Stimulated activated effector memory CD8-positive, alpha-beta T cell treated with anti-CD3 and anti-CD28 coated beads, Interleukin-12 subunit alpha, Interleukin-12 subunit beta, amount 100 ng/mL, for 72 hours (primary cell): ENCODE measurements at places on chromosomes 6 and 20.

DNA sequence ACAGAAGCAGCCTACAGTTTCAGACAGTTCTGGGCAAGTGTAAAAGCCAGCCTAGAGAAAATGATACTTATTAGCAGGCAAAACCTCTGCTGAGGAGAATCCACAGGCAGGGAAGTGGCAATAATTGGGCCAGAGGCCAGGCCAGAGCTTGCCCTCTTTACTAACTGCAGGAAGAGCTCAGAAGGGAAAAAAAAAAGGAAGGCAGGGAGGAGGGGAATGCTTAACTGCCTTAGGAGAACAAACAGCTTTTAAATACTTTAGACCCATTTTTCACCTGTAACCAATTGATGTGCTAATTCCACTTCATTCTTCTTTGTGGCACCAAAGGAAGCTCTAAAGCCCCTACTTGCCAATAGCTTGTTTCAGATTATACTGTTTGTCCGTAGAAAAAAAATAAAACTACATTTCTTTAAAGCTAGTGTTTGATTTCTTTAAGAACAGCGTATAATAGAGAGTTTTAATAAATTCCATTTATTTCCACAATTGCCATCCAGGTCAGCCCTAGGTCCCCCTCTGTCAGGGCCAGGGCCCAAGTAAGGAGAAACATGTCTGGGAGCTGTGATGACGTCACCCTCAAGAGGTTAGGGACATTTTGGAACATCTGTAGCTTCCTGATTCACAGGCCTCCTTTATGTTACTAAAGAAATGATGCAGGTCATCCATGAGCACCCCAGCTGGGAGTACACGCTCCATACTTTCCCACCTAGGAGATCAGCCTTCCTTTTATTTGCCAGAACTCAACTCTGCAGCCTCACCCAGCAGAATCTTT, 384.3 kb downstream of the CDC5L start:
- no peak for DNase-seq

- DNase-seq: no peak
Observed at GRCh38 chr6:160279850-160280249, 21.2 kb upstream of the SLC22A2 start.

DNA sequence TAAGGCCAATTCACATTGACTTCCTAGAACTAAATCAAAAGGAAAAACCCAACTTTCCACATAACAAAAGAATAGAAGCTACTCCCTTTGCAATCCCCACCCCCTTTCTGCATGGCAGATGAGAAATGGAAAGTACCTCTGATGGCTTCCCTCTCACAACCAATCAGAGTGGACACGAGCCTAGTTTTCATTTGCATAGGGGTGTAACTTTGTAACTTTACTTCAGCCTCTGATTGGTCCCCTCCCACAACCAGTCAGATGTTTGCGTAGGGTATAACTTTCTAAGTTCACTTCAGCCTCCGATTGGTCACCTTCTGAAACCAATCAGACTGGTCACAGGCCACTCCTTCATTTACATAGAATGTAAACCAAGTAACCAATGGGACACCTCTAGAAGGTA, 328.5 kb downstream of the CDH26 start:
- no peak for DNase-seq

DNA sequence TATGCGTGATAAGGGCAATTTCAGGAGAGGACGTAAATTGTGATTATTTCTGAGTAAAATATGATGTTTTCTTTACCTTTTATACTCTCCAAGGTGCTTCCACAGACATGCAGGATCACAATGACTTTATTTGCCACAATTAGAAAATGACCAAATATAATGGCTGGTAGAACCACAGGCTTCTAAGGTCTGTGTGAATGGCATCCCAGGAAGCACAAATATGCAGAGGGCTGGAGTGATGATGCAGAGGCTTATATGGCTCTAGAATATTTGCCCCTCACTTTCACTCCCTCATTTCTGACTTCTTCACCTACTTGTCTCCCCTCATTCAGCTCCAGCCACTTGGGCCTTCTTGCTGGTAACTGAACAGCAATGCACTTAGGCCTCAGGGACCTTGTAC, 502.1 kb upstream of the MAP3K7 start:
- no peak for DNase-seq

GRCh38 chr6:37630281-37630799, 67.3 kb downstream of the MDGA1 start:
- no peak for DNase-seq

- no peak for DNase-seq
Observed at GRCh38 chr6:76682842-76683241, 610.4 kb upstream of the IMPG1 start.

- no peak for DNase-seq
Observed at GRCh38 chr6:15285682-15286294, 39.9 kb downstream of the JARID2 start.

DNA sequence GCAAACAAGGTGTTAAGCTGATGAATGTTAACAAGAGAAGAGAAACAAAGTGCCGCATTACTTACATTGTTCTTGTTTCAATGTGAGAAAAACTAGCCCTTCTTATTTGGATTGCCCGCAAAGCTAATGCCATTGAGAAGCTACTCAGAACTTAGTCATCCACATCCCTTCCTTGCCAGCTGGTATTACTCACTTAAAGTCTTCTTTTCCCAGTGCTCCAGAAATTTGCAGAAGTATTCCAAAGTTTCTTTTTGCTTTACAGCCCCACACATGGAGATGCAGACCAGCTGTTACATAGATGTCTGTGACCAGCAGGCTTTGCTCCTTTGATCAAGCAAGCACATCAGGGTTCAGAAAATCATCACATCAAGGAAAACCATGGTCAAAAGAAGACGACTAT, 529.0 kb downstream of the TBC1D32 start:
- DNase-seq: no peak

GRCh38 chr6:68639826-68640490, 4.9 kb downstream of the ADGRB3 start:
- no peak for DNase-seq

DNA sequence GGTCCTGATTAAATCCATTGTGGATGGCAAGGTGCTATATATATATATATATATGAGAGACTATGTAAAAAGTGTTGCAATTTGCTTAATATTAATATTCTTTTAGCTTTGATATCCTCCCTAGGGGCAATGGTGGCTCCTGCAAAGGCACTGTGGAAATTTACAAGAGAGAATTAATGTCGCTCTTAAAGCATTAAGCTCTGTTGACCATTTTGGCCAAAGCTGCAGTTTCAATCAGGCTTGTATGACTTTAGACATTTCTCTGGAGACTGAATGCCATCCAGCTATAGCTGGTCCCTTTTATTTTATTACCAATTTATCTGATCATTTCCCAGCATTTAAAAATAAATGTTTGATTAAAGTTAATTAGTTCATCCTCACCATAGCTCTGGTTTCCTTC, 155.3 kb downstream of the JARID2 start:
- no peak for DNase-seq

GRCh38 chr20:24366336-24367004, 103.0 kb upstream of the SYNDIG1 start:
- no peak for DNase-seq

DNA sequence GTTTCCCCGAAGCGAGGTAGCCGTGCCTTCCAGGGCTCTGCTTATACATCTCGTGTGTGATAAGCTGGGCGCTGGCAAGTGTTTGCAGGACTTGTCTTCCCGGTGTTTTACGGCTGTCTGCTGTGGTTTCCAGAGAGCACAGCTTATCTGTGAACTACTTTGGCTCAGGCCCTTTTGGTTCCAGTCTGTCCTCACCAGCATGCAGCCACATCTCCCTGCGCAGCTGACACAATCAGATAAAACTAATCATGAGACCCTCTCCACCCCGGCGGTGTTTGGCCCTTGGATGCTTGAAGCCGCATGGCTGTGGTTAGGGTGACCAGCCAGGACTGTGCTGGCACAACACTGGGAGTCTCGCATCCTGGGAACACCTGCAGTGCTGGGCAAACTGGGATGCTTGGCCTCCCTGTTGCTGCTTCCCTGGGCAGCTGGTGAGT, 241.8 kb upstream of the FOXQ1 start:
- no peak for DNase-seq

DNA sequence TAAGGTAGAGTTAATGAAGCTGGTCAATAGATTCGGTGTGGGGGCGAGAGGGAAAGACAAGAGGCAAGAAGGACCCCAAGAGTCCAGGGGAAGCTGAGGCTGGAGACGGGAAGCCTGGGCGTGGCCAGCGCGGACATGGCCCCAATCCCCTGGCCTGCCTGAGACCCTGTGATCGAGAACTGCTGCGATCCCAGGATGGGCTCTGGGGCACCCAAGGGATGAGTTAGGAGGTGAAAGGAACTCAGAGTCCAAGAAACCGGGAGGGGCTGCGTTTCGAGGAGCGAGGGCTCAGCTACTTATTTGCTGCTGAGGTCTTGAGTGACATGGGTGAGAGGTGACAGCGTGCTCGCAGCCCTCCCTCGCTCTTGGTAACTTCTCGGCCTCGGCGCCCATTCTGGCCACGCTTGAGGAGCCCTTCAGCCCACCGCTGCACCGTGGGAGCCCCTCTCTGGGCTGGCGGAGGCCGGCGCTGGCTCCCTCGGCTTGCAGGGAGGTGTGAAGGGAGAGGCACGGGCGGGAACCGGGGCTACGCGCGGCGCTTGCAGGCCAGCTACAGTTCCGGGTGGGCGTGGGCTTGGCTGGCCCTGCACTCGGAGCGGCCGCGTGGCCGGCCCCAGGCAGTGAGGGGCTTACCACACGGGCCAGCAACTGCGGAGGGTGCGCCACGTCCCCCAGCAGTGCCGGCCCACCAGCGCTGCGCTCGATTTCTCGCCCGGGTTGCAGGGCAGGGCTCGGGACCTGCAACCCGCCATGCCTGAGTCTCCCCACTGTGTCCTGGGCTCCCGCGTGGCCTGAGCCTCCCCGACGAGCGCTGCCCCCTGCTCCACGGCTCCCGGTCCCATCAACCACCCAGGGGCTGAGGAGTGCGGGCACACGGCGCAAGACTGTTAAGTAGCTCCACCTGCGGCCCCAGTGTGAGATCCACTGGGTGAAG, 58.2 kb downstream of the IRF4 start:
- DNase-seq: no peak

- DNase-seq: no peak
Observed at GRCh38 chr20:37259865-37260264, 1.7 kb downstream of the GHRH start.

- no peak for DNase-seq
Observed at GRCh38 chr6:81838031-81838430, 85.5 kb upstream of the TENT5A start.

GRCh38 chr6:88544986-88545612, 379.0 kb upstream of the CNR1 start:
- no peak for DNase-seq

GRCh38 chr20:56179051-56179450, 69.5 kb upstream of the MC3R start:
- no peak for DNase-seq

DNA sequence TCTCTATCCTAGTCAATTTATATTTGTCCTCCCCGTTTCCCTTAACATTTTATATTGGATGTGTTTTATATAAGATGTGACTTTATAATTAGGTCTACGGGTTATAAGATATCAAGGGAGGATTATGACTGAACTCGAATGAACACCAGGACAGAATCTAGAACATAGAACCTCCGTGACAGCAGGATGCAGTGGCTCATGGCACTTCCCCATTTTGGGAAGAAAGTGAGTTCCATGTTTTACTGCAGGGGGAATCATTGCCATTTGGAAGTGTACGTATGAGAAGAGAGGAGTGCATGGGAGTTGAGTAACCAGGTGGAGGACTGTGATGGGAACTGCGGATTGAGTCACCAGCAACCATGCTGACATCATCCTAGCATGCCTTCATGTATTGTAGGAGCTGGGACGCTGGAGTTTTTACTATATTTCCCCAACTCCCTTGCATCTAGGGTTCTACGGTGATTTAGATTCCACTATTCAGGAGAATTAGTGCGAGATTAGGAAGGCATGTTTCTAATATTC, 56.1 kb upstream of the FOXC1 start:
- no peak for DNase-seq

DNA sequence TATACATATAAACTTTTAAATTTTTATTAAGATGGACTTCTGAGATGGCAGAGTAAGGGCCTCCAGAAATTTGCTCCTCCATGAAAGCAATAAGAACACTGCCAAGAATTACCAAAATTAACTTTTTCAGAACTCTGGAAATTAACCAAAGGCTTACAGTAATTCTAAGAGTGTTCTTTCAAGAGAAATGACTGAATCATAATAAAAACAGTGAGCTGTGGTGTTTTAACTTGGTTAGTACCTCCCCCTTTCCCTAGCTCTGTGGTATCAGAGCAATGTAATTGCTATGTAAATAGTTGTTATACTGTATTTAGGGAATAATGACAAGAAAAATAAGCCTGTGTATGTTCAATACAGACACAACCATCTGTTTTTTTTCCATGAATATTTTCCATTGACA, 19.0 kb downstream of the HECA start:
- no peak for DNase-seq

DNA sequence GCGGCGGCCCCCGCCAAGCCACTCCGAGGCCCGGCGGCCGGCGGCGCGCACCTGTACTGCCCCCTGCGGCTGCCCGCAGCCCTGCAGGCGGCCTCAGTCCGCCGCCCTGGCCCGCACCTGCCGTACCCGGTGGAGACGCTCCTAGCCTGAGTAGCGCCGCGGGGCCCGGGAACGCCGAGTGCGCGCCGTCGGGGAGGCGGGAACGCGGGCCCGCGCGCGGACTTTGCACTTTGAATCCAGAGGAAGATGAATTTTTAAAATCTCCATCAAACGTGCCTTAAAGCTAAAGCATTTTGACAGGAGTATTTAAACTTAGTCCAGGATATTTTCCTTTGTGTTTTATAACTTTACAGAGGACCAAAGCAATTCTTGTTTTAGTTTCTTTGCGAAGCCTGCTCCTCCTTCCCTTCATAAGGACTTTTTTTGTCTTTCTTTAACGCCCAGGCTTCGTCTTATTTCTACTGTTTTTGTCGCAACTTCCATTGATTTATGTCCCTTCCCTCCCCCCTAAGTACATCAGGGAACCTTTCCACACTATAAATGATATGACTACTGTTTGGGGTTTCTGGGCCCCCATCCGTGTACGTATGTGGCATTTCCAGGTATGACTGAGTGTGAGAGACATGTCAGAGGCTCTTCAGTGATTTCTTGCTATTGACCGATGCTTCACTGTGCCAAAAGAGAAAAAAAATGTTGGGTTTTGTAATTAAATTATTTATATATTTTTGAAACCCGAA, 2.0 kb downstream of the FOXQ1 start:
- DNase-seq: no peak

DNA sequence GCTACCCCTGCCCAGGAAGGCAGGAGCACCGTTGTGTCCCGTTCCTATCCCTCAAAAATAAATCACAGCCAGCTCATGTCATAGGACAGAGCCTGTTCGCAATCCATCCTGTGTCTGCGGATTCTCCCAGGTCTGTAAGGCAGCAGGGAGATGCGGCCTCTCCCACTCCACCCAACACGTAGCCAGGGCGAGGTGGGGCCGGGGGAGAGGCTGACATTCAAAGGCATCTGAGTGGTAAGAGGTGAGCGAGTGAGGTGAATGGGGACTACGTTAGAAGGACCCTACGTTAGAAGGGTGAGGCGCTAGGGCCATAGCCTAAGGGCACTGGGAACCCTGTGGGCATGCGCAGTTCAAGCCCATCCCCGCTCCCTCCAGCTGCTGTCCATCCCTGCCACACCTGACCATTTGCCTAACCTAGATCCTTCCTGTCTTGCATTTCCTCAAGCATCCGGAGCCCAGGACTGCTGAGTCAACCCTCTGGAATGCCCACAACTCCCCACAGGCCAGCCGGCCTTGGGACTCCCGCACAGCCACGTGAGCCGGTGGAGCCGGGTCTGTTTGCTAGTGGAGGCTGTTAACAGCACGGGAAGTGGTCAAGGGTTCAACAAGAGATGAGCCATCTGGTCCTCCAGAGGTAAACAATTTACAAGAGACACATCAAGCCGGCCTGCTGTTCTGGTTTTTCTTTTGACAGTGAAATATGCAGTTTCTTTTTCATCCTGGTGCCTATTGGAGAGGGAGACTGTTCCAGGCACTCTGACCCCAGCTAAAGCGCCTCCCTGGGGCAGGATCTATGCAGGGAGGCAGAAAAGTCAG, 45.9 kb downstream of the RIPOR3 start:
- DNase-seq: no peak
